ENCODE measurements at places on chromosomes 6 and 20.

DNA sequence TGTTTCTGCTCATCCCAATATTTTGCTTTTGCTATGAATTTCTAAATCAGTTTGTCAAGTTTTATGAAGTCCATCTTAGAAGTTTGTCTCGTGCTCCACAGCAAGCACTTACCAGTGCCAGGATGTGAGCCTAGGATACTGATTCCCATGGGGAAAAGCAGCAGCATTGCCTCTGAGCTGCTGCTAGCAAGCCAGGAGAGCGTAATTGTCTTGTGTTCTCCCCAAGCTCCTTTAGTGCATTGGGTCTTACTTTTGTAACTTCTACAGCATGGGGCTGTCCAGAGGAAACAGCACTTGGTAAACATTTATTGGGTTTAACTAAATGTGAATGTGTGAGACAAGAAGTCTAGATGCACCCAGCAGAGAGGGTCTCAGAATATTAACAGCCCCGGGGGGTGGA is 76.1 kb downstream of the RNF182 start:
- no peak for DNase-seq

DNA sequence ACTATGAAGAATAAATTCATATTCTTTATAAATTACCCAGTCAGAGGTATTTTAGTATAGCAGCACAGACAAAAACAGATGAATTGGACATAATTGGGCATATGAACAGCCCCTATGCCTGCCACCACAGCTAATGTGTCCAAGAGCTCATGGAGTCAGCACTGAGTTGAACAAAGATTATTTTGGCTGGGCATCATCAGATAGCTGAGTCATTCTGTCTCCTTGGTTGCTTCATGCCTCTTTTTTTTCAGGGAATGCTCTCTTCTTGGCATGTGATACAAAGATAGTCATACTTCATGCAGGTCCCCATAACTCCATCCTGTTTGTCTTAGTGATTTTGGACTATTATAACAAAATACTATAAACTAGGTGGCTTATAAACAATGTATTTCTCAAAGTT is 275.6 kb downstream of the TENT5A start:
- DNase-seq: no peak

GRCh38 chr6:105320271-105320670 is 82.6 kb downstream of the PREP start:
- no peak for DNase-seq

GRCh38 chr6:62640749-62641148 is 354.7 kb upstream of the KHDRBS2 start:
- no peak for DNase-seq

- no peak for DNase-seq
Observed at GRCh38 chr20:10731190-10731965, 57.6 kb upstream of the JAG1 start.

- DNase-seq: no peak
Observed at GRCh38 chr20:62367633-62368391, 700 bp upstream of the LAMA5 start.

DNA sequence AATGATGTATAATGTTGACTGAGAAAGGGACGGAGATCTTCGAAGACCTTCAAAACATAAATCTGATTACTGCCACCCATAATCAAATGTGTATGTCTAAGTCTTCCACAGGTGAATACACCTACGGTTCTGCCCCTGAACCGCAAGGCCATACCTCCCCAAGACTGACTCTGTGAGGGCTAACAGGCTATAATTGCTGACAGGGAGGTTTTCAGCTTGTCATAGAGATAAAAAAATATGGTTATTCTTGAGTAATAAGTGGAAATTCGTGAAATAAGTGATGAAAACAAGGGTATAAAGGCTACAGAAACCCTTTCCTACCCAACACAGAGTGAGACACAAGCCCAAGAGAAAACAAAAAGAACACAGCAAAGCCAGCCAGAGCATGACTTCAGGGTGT is 188.9 kb downstream of the ATXN1 start:
- DNase-seq: no peak

DNA sequence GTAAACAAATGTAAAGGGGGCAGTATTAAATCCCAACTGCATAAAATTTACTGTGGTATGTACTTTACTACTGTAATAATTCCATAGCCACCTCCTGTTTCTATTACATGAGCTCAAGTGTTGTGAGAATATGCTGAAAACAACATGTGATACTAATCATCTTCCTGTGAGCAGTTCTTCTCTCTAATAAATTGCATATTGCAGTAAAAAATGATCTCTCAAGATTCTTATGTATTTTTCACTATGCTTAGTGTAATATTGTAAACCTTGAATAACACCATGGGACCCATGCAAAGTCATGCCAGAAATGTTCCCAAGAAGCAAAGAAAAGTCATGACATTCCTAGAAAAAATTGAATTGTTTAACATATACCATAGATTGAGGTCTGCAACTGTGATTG is 133.0 kb upstream of the ATXN1 start:
- DNase-seq: no peak

- DNase-seq: no peak
Observed at GRCh38 chr20:37484331-37484730, 36.7 kb upstream of the NNAT start.

GRCh38 chr6:103784117-103784516 is 1075.6 kb downstream of the HACE1 start:
- DNase-seq: no peak

- no peak for DNase-seq
Observed at GRCh38 chr6:107646176-107646575, 156.3 kb downstream of the SOBP start.

GRCh38 chr20:55800552-55801245 is 204.6 kb downstream of the CBLN4 start:
- DNase-seq: no peak

DNA sequence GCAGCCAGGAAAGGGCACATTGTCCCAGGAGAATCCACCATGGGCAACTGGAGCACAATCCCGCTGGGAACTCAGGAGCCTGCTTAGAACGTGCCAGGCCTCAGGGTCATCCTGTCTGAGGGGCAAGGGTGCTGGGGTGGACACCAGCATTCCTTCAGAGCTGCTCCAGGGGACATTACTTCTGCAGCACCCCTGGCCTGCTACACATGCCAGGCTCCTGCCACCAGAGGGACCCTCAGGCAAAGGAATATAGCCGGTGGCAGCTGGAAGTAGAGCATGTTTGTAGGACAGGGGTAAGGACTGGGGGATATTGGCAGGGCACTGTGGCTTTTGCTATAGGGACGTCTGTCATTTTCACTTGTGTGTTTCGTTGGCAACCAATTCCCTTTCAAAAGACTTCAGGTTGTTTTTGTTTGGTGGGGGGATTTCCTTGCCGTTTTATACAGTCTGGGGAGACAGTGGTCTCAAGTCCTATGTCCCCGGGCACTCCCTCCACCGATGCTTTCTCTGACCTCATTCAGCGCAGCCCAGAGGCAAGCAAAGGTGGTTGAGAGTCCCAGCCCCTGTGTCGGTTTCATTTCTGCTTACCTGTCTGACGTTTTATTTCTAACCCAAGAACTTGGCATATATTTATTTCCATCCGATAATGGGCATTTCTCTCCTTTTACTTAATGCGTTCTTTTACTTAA is 130.8 kb downstream of the JPH2 start:
- no peak for DNase-seq

DNA sequence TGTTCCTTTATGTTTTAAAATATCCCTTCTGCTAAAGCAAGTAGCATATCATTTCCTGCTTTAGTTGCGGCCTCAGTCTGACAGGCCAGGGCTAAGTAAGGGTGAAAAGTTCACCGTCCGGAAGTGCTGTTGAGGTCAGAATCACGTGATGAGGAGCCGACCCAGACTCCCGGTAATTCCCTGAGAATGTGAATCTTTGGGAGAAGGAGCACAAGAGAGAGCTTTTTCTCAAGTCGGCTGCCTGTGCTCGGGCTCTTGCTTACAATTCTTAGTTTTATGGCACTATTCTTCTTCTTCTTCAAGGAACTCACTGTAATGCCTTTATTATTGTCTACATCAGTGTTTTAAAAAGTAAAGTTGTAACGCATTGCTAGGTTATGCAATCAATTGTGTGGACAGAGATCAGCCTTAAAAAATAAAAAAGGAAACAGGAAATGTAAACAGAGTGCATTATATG is 309.3 kb downstream of the PRL start:
- no peak for DNase-seq

- no peak for DNase-seq
Observed at GRCh38 chr20:63375438-63375837, 14.3 kb upstream of the CHRNA4 start.

GRCh38 chr6:15317934-15318902 is 72.3 kb downstream of the JARID2 start:
- no peak for DNase-seq

DNA sequence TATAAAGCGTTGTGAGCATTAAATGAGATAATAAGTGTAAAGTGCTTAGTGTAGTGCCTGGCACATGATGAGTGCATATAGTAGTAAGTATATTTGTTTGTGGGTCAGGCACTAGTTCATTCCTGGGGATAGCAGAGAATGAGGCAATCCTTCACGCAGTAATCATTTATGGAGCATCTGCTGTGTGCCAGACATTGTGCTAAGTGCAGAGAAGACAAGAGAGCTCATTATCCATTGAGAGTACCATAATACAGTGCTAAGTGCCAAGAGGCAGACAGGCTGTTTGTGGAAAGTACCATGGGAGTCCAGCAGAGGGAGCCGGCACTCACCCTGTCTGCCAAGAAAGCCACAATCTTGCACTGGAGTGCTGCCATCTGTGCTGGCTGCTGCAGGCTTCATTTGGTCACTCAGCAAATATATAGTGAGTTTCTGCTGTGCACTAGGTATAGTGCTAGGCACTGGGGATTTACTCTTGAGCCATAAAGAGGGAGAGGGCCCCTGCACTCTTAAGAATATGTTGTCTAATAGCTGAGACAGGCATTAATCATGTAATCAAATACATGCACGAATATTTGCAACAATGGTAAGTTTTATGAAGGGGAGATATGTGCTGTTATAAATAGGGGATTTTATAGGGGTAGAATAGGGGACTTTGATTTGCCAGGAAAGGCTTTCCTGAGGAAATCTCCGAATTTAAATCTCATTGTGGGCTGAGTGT is 12.9 kb upstream of the MROH8 start:
- DNase-seq: peak; percentile 70

DNA sequence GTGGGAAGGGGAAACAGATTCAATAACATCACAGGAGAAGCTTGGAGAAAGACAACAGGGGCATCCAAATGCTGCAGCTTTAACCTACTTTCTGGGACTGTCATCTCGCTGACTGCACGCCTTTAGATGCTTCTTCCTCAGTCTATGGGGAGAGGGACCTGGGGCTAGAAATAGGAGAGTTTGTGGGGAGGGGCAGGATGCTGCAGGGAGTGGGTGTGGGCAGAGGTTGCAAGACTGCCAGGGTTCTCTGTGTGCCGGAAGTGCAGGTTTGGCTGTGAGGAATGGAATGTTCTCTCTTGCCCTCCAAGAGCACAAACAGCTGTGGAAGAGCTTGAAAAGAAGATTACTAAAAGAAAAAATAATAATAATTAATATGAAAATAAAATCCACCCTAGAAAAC is 93.2 kb downstream of the FOXO3 start:
- no peak for DNase-seq

- no peak for DNase-seq
Observed at GRCh38 chr6:155064303-155064702, 69.2 kb downstream of the TIAM2 start.

DNA sequence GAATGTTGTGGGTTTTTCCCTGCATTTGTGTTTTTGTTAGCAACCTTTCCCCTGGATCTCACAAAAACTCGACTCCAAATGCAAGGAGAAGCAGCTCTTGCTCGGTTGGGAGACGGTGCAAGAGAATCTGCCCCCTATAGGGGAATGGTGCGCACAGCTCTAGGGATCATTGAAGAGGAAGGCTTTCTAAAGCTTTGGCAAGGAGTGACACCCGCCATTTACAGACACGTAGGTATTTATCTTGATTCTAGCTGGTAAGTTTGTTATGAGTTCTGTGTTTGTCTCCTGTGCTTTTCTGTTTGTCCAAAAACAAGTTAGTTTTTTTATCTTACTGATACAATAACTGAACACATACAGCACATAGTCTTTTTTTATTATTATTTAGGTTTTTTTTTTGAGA is 3.0 kb downstream of the SLC25A27 start:
- DNase-seq: no peak

GRCh38 chr6:69487688-69488087 is 309.1 kb downstream of the LMBRD1 start:
- DNase-seq: no peak

DNA sequence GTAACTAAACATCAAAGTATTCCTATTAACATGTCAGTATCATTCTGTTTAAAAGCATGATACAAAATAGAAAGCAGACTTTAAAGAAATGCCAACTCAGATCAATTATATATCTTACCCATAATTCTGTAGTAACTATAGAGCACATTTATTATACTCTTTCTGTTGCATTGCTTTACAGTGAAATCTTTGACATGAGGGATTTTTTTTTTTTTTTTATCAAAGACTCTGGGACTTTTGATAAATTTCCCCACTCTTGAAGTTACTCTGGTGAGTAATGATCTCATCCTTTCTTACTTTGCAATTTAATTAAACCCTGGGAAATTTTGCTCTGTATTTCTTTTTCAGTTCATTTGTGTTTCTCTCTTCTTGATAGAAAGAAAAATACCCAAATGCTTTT is 17.4 kb downstream of the ADGRF4 start:
- no peak for DNase-seq

GRCh38 chr6:45001663-45002062 is 326.5 kb upstream of the RUNX2 start:
- no peak for DNase-seq

DNA sequence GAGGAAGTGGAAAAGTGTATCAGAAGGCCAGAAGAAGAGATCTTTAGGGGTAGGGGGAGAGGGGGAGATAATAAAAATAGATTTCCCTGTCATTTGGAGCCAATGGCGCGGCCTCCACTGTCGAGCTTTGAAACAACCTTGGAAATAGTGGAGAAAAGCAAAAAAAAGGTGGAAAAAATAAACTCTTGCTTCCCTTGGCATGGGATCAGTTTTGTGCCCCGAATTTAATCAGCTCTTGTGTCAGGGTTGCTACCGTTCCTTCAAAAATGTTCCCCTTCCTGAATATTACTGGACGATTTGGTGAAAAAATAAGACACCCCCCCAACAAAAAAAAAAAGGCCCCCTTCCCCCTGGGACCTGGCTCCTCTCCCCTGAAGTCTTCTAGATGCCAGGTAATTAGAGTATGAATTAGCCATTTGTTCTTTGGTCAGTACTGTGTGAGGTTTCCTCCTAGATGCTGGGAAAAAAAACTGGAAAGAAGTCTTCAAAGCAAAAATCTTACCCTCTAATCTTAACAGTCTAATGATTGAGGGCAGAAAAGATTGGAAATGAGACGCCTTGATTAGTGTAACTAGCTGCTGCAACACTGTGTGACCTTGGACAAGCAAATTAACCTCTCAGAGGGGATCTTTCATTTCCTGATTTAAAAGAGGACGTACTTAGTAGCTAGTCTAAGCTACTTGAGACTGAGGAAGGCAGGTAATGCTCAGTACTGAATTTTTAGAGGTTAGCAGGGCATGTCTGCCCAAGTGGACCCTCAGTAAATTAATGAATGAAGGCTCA is 872 bp upstream of the RBM39 start:
- no peak for DNase-seq

DNA sequence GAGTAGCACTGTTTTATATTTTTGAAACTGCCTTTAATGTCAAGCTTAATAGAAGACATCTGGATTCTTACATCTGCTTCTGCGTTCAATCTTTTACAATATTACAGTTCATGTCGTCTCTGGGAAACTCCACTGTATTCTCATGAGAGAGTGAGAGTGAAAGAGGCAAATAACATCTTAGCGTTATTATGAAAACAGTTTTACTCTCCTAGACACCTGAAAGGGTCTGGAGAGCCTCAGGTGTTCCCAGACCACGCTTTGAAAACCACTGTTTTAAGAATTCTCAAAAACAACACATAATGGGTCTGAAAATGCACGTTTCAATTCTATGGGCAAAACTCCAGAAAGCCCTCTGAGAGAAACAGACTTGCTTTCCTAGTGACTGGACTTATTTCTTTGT is 63.3 kb downstream of the ARHGAP18 start:
- no peak for DNase-seq
